ENCODE measurements at places on chromosomes 4 and X.

DNA sequence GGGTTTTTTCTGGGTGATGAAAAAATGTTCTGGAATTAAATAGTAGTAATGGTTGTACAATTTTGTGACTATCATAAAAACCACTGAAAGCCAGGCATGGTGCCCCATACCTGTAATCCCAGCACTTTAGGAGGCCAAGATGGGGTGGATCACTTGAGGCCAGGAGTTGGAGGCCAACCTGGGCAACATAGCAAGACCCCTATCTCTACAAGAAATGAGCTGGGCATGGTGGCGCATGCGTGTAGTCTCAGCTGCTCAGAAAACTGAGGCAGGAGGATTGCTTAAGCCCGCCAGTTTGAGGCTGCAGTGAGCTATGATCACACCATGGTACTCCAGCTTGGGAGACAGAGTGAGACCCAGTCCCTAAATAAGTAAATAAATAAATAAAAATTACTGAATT lies 58.3 kb upstream of the TMEM131L start:
- no peaks in the 10 kb centered on the region for H3K36me3 ChIP-seq
- DNase-seq, result no peak
- H3K4me3 ChIP-seq, result no peak overlapping the region
- H3K27me3 ChIP-seq, result no peaks in the 10 kb centered on the region
- H3K27ac ChIP-seq, result no peak overlapping the region
- H3K4me1 ChIP-seq, result no peaks in the 10 kb centered on the region

GRCh38 chrX:67922966-67923365 lies 379.1 kb downstream of the AR start:
- H3K36me3 ChIP-seq, result no peaks in the 10 kb centered on the region
- no peak overlapping the region for H3K27ac ChIP-seq
- DNase-seq, result no peak

GRCh38 chr4:40986375-40986774 lies 228.0 kb downstream of the APBB2 start:
- no peak for DNase-seq
- H3K4me1 ChIP-seq, result peaks cover under 1% of the 10 kb centered on the region
- H3K4me3 ChIP-seq, result no peak overlapping the region
- no peaks in the 10 kb centered on the region for H3K27me3 ChIP-seq
- H3K27ac ChIP-seq, result no peak overlapping the region

GRCh38 chrX:139759637-139760036 lies 51.7 kb upstream of the MCF2 start:
- no peaks in the 10 kb centered on the region for H3K36me3 ChIP-seq
- no peak overlapping the region for H3K4me3 ChIP-seq
- no peak for DNase-seq
- no peak overlapping the region for H3K27ac ChIP-seq

- no peak overlapping the region for H3K27ac ChIP-seq
- no peaks in the 10 kb centered on the region for H3K36me3 ChIP-seq
- no peaks in the 10 kb centered on the region for H3K4me1 ChIP-seq
- H3K27me3 ChIP-seq, result no peaks in the 10 kb centered on the region
These were observed 8.1 kb downstream of the P2RY8 start for GRCh38 chrX:1528884-1529203.

DNA sequence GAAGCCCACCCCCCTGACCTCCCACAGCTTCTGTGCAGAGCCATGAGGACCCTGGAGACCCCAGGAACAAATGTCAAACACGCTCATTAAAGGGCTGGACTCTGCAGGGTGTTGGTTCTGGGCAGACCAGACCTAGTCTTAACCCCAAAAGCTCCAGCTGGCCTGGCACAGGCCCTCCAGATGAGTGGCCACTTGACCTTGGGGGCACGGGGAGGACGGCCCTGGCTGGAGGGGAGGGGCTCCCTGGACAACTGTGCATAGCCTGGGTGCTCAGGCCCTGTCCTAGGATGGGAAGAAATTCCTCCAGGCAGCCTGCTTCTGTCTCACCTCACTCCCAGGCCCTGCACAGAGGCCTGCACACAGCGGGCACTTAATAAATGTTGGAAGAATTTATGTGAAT lies 9.4 kb downstream of the ADRA2C start:
- H3K4me1 ChIP-seq, result no peaks in the 10 kb centered on the region
- H3K27me3 ChIP-seq, result peaks cover 19% of the 10 kb centered on the region
- no peak overlapping the region for H3K4me3 ChIP-seq
- no peak for DNase-seq
- no peak overlapping the region for H3K27ac ChIP-seq
- no peaks in the 10 kb centered on the region for H3K36me3 ChIP-seq

- no peak for DNase-seq
- H3K4me3 ChIP-seq, result no peak overlapping the region
- H3K27ac ChIP-seq, result no peak overlapping the region
- H3K4me1 ChIP-seq, result no peaks in the 10 kb centered on the region
- no peaks in the 10 kb centered on the region for H3K36me3 ChIP-seq
These were observed 33.5 kb downstream of the GUCY2F start for GRCh38 chrX:109448282-109448938.

Measured in upper lobe of right lung (tissue), 1 donor.